ENCODE measurements at places on chromosomes 4 and X.

GRCh38 chr4:111633663-111634266, 511.5 kb upstream of the FAM241A start:
- DNase-seq = no peak

DNA sequence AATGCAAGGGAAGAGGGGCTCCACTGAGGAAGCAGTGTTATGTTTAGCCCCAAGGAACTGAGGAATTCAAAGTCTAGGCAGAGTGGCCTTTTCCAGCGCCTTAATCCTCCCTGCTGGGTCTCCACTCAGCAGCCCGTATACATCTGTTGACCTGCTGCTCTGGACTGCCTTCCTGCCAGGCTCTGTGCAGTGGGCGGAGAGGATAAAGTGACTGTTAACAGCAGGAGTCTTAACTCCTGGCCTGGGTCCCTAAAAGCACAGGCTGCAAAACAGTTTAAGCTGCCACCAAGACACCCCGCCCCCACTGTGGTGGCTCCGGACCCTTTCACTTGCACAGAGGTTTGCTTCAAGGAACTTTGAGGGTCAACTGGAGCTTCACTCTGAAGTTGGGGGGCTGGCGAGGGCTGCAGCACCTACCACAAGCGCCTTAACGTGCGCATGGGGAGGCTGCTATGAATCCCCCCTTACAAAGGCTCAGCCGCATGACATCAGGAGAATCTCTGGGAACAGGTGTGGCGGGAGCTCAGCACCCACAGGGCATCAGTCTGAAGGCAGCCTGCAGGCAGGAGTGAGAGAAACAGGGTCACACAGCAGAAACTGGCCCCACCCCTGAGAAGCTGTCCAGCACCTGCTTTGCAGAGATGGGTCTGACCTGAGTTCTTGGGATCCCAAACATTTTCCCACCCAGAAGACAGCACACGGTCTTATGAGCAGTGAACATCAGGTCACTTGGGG, 358.2 kb upstream of the GATB start:
- no peak for DNase-seq

DNA sequence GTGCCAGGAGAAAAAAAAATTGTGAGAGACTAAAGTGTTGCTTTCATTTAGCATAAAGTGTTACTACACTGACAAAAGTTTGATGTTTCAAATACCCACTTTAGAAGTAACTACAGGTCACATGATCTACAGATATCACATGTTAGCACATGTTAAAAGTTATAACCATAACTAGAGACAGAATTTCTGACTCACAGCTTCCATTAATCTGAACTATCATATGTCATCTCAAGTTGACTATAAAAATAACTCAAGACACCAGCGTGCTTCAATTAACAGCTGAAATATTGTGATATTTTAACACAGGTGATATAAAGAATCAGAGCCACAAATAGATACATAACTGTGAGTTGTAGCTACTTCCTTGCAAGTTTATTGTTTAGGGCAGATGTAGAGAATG, 591.5 kb upstream of the PITX2 start:
- no peak for DNase-seq

- DNase-seq = no peak
These were observed 217.3 kb upstream of the TAPT1 start for GRCh38 chr4:16443504-16444088.

- DNase-seq = no peak
These were observed 494.2 kb upstream of the INTU start for GRCh38 chr4:127138586-127138985.

DNA sequence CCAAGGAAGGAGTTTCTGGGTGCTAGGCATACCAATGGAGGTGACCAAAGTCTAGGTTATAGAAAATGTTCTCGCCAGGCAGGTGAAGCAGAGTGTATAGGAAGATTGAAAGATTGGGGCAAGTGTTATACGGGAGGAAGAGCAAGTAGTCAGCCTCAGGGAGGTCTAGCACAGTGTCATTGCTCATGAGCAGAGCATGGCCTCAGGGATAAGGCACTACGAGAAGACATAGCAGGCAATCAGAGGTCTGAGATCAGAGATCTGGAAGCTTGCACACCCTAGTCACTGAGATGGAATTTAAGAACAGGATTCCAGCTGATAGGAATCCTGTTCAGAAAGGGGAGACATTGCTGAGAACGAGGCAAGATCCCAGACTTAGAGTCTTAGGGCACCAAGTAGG, 350.0 kb upstream of the CASK start:
- no peak for DNase-seq

DNA sequence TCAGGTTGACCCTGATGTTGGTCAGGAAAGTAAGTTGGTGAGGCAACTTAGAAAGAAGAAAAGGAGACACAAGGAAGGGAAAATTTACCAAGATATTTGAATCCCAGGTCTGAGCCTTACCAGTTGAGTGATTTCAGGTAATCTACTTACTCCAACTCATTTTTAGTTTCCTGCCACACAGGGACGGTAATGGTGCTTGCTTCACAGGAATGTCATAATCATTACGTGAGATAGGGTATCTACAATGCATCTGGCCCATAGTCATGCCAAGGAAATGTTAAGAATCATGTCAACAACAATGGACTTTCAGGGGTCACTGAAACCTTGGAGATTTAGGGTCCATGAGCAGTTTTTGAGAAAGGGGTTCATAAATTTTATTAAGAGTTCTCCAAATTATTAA, 195.4 kb upstream of the HHIP start:
- DNase-seq = no peak

- DNase-seq = no peak
These were observed 248.9 kb upstream of the FTHL17 start for GRCh38 chrX:31320740-31321139.

DNA sequence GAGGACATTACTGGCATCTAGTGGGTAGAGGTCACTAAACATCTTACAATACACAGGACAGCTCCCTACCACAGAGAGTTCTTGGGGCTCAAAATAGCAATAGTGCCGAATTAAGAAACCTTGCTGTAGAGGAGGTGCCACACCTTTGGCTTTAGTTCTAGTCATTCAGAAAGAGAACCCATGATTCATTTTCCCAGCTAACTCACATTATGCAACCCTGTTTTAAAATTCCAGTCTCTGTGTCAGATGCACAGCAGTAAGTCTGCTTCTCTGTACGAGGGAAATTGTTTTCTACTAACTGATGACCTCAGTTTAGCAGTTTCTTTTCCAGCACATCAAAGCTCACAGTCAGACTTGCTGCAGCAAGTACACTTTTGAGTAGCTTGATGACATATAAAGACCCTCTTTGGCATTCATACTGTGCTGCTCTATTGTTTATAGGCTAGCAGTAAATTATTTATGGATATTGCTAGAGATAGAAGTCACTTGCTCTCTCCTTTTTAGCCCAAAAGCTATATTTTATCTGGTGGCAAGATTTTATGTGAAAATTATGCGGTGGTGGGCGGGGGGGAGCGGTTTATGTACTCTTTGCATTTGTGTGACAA, 487.8 kb upstream of the MAGEB18 start:
- no peak for DNase-seq

GRCh38 chr4:28565396-28565795, 1704.8 kb downstream of the STIM2 start:
- no peak for DNase-seq

- DNase-seq = no peak
These were observed 1.2 kb upstream of the TMSB4X start for GRCh38 chrX:12973561-12974304.

DNA sequence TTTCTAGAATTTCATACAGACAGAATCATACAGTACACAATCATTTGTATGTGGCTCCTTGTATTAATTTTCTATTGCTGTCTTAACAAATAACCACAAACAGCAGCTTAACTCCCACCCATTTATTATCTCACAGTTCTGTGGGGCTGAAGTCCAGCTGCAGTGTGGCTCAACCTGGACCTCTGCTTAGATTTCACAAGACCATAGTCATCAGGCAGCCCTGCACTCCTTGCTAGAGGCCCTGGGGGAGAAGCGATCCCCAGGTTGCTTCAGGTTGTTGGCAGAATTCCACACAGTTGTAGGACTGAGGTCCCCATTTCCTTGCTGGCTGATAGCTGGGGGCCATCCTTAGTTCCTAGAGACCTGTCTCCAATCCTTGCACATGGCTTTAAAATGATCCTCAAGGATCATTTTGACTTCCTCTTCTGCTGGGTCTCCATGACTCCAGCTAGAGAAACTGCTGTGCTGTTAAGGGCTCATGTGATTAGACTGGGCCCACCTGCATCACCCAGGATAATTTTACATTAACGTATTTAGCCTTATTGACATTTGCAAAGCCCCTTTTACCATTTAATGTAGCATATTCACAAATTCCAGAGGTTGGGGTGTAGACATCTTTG, 60.9 kb upstream of the SMAD1 start:
- DNase-seq = no peak

GRCh38 chr4:101914761-101915160, 124.2 kb downstream of the BANK1 start:
- DNase-seq = no peak

DNA sequence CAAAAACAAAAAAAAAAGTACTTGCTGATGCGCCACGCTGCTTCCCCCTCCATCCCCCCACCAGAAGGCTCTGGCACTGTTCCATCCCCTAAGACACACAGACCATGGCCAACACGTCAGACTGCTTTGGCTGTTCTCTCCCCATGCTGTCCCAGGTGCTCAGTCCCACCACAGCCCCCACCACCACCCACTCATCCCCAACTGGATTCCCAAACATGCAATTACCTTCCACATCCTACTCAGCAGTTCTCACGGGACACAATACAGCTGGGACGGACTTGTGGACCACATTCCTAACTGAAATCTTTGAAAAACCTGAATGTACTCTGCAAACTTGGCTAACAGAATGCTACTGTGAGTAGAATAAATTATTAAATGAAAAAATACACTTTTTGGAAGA, 8.6 kb downstream of the FAT1 start:
- no peak for DNase-seq

DNA sequence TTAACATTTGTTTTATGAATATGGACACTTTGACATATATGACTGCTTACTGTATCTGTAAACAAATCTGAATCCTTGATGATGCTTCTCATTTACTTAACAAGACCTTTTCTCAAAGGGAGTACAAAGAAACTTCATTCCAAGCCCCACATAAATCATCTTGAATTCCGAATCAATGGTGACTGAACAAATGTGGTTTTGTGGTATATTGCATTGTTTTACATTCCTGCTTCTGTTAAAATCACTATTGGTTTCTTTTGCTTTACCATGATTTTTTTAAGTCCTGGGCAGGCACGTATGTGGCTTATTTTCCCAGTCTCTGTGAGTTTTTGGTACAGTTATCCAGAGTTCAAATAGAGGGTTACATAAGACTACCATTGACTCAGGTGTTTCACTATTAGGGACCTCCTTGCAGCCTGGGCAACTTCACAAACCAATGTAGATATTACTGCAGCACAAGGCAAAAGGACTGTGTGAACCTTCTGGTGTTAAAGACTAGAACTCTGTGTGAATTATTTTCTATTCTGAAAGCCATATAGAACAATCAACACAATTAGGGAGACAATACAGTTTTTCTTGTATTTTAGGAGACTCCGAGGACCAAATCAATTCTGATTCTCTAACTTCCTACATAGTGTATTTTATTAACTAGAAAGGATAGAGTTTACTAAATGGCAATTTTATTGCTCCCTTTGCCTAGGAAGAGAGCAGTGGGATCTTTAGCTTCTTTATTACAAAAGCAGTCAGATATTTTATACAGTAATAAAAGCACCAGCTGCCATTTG, 196.4 kb downstream of the GALNTL6 start:
- DNase-seq = no peak

GRCh38 chr4:48350871-48351270, 9.5 kb downstream of the SLAIN2 start:
- no peak for DNase-seq

- no peak for DNase-seq
These were observed 235.1 kb downstream of the PPARGC1A start for GRCh38 chr4:23654791-23655190.

DNA sequence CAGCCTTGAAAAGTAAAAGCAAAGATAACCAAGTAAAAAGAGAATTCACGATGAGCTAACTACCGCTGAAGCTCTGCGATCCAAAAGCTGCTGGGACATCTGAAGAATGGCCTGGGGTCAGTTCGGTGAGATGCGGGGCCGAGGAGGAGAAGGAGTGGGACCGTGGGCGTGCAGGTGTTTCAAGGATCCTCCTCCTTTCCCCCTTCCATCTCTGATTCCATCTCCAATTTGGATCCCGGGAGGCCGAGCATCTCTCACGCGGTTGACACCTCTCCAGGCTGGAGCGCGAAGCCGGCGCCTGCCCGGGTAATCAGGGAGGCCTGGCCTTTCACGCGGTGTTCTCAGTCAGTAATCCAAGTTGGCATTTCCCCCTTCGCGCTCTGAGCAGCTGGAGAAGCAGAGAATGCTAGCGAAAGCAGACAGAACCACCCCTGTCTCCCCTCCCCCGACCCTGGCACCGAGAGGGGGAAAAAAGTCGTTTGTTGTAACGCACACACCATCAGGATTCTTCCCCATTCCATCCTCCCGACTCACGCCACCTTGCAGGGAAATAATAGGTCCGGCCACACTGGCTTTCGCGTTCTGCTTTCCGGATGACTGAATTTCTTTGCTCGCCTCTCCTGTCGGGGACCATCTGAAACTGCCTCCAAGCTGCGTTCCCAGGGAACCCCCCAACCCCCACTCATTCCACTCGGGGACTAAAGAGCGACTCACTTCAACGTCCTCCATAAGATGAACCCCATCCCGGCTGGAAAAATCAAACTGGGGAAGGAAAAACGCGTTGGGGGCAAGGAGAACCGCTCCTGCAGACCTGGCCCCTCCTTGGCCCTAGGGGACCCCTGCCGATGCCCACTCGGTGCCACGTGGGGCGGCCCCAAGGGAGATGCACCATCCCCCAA, 6.5 kb downstream of the NEUROG2 start:
- DNase-seq = no peak

- DNase-seq = no peak
These were observed 71.7 kb downstream of the APBB2 start for GRCh38 chr4:41142376-41143310.

DNA sequence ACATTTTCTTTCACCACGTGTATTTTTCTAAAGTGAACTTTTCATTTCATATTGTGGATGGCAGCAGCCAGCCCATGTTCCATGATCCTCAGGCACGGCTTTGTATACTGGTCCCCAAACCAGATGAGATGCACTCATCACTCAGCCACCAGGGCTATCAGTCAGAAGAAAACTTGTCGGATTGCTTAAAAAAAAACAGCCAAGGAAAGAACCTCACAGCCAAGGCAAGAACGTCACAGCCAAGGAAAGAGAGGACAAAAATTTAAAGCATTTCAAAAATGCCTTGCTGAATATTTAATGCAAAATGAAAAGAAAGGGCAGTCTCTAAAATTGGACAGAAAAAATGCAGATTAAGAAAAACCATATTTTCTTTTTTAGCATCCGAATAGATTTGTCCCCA, 333.3 kb downstream of the PDGFC start:
- no peak for DNase-seq

DNA sequence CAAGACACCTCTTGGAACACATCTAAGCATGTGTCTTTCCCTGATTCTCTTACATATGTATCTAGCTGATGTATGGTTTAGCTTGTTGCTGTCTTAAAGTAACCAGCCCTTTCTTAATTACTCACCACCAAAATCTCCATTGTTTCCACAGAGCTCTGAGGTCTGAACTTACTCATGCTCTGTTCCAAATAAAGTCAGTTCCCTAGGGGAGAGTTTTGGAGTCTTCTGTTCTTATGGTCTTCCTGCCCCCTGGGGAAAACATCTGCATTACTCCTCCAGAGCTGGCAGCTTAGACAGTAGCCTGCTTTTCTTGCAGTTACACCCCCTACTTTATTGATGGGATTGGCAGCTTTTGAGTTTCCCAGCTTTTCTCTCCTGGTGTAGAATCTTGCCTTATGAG, 125.8 kb downstream of the EDA start:
- no peak for DNase-seq

- DNase-seq = no peak
These were observed 6.5 kb upstream of the SERTM2 start for GRCh38 chrX:111504941-111505340.
